IMR-90 (cell line): ENCODE measurements at places on chromosomes 12 and 14. TPM values are rescaled to one million over a fixed set of nuclear protein-coding genes. Genes with fewer than 3 reads are reported as not detected.

The RTN1 gene
- total RNA-seq = 0.18 and 0.28 TPM in 2 replicates

The GALNT8 gene
- not detected in 2 replicates for total RNA-seq

The ADAMTS20 gene
- total RNA-seq = not detected in 2 replicates

The CEBPE gene
- not detected in 2 replicates for total RNA-seq
